Hippocampal formation (tissue), 2 donors: ENCODE measurements at places on chromosomes 13 and 19.

DNA sequence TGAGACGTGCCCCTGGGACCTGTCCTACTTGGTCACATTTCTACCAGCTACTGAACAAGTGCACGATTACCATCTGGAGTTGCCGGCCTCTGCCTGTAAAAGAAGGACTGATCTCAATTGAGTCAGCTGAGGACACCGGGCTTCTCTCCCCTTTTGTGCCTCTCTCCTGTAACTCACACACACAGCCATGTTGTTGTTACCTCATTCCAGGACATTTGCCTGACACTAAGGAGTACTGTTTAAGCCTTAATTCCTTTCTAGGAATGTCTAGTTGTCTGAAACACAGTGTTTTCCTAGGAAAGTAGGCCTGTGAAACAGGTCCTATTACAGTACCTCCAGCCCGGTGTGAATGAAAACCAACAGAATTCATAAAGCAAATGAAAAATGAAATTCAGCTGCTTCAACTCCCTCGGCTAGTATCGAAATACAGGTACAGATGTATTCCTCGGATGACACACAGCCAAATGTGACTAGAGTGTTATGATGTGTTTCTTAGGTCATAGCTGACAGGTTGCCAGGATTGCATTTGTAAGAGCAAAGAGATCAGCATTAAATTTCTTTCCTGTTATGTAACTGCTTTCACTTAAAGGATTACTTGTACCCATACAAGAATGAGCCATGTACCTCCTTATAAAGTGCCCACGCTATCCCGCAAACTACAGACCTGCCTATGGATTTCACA is 152.0 kb upstream of the IRS2 start:
- DNase-seq = no peak

- DNase-seq = no peak
Measured at GRCh38 chr13:22940090-22940710, 240.6 kb upstream of the SGCG start.

DNA sequence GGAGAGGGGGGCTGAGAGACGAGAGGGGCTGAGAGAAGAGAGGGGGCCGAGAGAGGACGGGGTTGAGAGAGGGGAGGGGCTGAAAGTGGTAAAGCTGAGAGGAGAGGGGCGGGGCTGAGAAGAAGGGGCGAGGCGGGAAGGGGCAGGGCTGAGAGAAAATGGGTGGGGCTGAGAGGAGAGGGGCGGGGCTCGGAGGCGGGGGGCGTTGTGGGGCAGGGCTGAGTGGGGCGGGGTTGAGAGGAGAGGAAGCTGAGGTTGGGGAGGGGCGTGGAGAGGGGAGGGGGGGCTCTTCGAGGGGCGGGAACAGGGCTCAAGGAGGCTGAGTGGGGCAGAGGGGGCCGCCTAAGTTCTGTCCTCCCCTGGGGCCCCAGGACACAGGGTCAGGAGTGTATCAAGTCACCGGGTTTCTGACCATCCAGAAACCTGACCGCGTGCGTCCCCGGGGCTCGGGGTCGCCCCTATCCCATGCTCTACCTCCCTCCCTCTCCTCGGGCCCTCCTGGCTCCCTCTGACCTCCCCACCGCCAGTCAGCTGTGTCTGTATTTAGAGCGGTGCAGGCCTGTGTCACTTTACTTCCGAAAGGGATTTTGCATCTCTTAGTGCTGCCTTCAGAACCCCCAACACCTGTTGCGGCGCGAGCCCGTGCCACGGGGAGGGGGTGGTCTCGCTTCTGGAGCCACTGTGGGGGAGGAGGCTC is 38.6 kb upstream of the SEMA6B start:
- no peak for DNase-seq

DNA sequence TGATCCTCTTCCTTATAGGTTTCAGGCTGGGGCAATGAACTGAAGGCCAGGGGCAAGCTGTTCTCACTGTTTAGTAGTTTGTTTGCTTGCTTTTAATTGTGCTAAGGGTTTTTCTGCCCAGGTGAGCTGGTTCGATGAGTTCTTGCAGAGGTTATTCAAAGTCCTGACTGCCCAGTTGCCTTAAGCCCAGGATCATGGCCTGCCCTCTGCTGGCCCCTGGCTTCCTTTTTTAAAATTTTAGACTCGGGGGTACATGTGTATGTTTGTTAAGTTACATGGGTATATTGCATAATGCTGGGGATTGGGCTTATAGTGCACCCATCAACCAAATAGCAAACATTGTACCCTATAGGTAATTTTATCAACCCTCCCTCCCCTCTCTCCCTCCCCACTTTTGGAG is 65.7 kb downstream of the ZNF536 start:
- DNase-seq = no peak

- DNase-seq = no peak
Measured at GRCh38 chr19:30169196-30169900, 202.8 kb upstream of the ZNF536 start.

DNA sequence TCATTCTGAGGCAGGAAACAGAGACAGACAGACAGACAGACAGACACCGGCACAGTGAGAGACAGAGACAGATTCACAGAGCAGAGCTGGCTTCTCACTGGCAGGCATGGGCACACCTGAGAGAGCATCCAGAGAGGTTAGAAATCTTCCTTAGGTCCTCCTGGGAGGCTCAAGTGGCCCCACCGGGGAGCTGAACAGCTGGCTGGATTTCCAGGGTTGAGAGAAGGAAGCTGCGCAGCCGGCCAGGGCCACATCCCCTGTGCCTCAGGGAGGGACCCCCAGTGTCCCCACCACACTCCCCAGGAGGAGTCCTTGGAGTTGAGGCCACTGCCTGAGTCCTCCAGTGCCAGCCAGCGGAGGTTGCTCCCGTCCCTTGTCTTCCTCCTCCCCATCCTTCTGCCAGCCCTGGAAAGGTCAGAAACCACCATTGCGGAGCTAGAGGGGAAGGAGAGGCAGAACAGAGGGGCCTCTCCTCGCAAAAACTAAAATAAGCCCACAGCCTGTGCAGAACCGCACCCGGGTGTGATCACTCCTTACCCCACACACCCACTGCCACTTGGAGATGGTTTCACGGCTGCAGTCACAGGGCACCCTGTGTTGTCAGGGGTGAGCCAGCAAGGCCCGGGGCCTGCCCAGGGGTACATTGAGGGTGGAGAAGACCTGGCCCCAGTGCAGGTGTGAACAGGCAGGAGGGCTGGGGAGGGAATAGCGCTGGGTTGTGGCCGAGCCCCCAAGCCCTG is 4.2 kb downstream of the FFAR3 start:
- DNase-seq = no peak

- no peak for DNase-seq
Measured at GRCh38 chr19:34904664-34905527, 21.8 kb upstream of the ZNF30 start.
